NCI-H2081 treated with DMSO at 0.1 percent for 48 hours (cell line): ENCODE measurements at places on chromosomes 1 and 21.

DNA sequence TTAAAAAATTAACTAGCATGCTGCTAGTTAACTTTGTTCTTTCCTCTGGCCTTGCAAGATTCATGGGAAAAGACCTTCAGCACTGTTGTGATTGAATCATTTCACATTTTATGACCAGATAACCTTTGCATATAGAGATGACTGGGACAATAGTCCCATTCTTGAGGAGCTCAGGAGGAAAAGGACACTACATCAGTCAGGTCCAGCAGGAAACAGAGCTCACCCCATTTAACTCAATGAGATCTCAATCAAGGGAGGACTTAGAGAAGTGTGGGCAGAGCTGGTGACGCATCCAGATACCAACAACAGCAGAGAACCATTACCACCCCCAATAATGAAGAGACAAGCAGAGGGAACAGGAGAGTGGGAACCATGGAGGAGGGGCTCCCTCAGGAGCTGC, 109.4 kb upstream of the GUCA2B start:
- DNase-seq: no peak

DNA sequence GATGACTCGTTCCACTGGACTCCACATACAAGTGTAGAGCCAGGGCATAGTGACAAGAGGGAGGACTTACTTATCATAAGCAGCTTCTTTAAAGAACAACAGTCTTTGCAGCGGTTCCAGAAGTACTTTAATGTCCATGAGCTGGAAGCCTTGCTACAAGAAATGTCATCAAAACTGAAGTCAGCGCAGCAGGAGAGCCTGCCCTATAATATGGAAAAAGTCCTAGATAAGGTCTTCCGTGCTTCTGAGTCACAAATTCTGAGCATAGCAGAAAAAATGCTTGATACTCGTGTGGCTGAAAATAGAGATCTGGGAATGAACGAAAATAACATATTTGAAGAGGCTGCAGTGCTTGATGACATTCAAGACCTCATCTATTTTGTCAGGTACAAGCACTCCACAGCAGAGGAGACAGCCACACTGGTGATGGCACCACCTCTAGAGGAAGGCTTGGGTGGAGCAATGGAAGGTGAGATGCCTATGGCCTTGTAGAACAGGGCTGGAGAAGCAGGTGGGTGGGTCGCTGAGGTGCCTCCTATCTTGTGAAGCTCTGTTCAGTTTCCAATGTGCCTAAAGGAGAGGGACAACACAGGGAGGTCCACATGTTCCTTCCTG, 12.1 kb downstream of the MIA3 start:
- DNase-seq: no peak

GRCh38 chr1:59149435-59149834, 147.5 kb upstream of the FGGY start:
- DNase-seq: no peak

DNA sequence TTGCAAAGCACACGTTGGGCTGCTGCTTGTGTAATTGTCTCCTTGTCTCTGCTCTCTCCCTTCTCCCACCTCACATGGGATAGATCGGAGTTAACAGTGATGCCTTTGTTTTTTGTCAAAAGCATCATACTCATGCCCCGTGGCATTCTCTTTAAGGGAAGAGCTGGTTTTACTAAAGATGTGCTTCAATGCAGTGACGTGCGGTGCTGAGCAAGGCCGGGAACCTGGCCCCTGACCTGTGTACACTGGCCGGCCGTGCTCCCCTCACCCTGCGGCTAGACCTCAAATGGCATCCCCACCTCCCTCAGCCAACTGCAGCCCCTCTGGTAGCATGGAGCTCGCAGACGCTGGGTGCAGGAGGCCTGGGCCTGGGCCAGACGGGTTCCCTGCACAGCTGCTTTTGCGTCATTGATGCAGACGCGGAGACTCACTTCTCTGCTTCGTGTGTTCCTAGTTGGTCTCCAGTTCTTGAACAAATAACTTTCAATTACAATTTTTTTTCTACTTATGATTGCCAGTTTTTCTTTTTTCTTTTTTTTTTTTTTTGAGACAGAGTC, 19.9 kb downstream of the AGPAT3 start:
- no peak for DNase-seq

- no peak for DNase-seq
These were observed 40.7 kb upstream of the KCND3 start for GRCh38 chr1:112030157-112030556.

DNA sequence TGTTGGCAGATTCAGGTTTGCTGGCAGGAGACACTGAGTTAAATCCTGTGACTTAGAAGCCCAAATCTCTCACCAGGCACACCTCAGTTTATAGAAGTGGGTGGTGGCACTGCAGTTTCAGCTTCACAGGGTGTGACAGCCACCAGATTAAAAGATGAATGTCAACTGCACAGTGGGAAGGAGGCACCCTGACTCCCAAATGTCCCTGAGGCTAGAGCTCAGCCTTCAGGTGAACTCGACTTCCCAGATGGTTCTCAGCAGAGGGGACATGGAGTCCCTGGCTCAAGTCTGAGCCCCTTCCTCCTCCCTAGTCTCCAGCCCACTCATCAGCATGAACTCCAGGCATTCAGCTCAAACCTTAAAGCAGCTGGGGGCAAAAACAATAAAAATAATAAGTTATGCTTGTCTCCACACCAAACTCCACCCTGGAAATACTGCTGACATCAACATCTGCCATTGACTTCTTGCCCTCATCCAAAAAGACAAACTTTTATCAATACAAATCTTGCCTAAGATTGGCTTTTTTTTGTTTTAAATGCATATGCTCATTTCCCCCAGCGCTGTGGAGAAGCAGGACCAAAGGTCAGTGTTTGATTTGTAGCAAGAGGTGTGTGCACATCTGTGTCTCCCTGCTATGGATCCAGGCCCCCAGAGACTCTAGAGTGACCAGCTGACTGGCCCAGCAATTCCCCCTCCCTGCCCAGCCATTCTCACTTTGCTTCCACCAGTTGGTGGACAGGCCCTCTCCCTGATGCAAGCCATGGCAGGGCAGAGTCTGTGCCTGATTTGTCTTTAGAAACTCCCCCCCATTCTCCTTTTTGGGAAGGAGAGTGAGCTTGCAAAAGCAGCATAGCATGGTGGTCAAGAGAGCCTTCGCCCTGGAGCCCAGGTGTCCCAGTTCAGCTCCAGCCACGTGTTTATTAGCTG, 18.5 kb upstream of the S100A7 start:
- DNase-seq: peak; percentile 33

GRCh38 chr1:43699281-43699680, 8.1 kb upstream of the ST3GAL3 start:
- no peak for DNase-seq

- DNase-seq: no peak
These were observed 58.3 kb downstream of the UBE2T start for GRCh38 chr1:202283379-202283844.

- DNase-seq: no peak
These were observed 21.4 kb downstream of the CITED4 start for GRCh38 chr1:40840526-40841323.

DNA sequence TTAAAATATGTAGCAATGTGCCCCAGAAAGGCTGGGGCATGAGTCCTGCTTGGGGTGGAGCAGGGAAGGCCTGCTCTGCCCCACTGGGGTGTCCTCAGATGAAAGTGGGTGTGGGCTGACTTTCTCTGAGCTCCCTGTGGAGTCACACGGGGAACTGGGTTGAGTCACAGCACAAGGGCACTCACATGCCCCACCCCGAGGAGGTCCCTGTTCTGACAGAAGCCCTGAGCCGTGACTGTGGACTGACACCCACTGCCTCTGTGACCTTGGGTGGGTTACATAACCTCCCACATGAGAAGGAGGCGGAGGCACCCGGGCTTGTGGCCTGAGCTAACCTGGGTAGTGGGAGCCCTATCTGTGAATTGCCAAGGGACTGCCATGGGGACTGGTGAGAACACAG, 52.5 kb upstream of the TINAGL1 start:
- no peak for DNase-seq

GRCh38 chr1:6143395-6143794, 36.7 kb downstream of the CHD5 start:
- DNase-seq: no peak

GRCh38 chr1:44672254-44672955, 1.9 kb downstream of the TMEM53 start:
- DNase-seq: no peak

DNA sequence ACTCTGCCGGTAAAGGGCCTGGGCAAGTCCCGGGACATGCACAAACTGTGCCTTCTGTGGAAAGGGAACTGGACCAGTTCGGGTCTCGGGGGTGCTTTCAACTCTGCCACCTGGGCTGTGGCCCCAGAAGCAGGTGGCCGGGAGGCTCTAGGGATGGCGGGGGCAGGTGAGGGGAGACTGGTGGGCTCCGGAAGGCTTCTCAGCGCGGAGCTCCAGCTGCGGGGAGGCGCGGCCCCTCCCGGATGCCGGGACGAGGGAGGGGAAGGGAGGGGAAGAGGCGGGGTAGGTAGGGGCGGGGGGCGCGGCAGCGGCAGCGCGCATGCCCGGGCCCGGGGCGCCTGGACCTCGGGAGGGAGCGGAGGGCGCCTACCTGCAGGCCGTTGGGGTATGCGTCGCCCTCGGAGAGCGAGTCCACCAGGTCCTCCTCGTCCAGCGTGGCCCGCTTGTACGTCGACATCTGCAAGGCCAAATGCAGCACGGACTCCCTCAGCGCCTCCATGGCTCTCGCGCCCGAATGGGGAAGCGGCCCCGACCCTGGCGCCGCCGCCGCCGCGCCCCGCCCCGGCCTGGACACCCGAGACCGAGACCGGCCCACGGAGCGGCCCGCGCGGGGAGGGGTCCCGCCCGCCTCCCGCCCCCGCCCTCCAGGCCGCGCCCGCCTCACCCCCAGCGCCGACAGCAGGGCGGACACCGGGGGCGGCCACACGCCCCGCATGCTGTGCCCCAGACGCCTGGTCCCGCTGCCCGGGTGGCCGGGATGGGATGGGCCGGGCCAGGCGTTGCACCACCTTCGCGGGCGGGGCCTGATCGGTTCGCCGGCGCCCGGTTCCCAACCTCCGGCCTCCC, at the start of gene ECE1:
ECE1 (minus strand) TSS at position 764 of the 846 bp plus-strand sequence; CDS start at position 715, 49 bp downstream.
- DNase-seq: no peak

DNA sequence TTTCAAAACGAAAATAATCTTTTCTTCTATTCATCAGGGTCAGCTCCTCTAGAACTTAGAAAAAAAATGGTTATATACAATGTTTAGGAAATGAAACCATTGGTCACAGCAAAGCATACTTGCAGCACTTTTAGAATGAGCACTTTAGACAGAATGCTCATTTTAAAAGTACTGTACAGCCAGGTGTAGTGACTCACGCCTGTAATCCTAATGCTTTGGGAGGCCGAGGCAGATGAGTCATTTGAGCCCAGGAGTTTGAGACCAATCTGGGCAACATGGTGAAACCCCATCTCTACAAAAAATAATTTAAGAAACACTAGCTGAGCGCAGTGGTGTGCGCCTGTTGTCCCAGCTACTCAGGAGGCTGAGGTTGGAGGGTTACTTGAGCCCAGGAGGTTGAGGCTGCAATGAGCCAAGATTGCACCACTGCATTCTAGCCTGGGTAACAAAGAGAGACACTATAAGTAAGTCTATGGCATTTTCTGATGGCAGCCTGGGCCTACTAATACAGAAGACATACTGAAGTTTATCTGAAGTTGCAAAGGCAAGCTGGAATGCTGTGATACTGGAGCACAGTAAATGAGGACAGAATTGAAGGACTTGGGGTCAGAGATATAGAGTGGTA, 48.9 kb upstream of the ZNF326 start:
- no peak for DNase-seq

GRCh38 chr1:28111157-28111556, 22.7 kb upstream of the EYA3 start:
- DNase-seq: no peak

GRCh38 chr1:37360011-37360410, 114.4 kb upstream of the ZC3H12A start:
- DNase-seq: no peak

- DNase-seq: no peak
These were observed 27.0 kb downstream of the ELAVL4 start for GRCh38 chr1:50135716-50136115.

GRCh38 chr1:145912128-145912641, 2.3 kb upstream of the ITGA10 start:
- DNase-seq: no peak

GRCh38 chr1:172823534-172823933, 164.6 kb downstream of the FASLG start:
- DNase-seq: no peak

- DNase-seq: no peak
These were observed 12.5 kb downstream of the SLC9A1 start for GRCh38 chr1:27142464-27142863.
